H4 (cell line): ENCODE measurements at places on chromosomes 12 and 14. TPM values are rescaled to one million over a fixed set of nuclear protein-coding genes. Genes with fewer than 3 reads are reported as not detected.

- no peak for DNase-seq
Measured at GRCh38 chr12:55063291-55063690, 43.5 kb downstream of the NEUROD4 start.

- DNase-seq = no peak
Measured at GRCh38 chr12:105773471-105773870, 365.3 kb downstream of the NUAK1 start.

DNA sequence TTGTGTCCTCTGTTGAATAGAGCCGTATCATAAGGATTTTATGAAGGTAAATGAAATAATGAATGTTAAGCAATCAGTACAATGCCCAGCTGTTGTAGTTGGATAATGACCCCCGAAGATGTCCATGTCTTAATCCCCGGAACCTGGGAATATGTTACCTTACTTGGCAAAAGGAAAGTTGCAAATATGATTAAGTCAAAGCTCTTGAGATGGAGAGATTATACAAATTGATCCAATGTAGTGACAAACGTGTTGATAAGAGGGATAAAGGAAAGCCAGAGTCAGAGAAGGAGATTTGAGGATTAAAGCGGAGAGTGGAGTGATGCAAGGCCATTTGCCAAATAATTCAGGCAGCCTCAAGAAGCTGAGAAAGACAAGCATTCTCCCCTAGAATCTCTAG is 19.2 kb upstream of the MGAT4C start:
- DNase-seq = no peak

GRCh38 chr12:21795648-21796328 is 21.3 kb upstream of the KCNJ8 start:
- DNase-seq = no peak

DNA sequence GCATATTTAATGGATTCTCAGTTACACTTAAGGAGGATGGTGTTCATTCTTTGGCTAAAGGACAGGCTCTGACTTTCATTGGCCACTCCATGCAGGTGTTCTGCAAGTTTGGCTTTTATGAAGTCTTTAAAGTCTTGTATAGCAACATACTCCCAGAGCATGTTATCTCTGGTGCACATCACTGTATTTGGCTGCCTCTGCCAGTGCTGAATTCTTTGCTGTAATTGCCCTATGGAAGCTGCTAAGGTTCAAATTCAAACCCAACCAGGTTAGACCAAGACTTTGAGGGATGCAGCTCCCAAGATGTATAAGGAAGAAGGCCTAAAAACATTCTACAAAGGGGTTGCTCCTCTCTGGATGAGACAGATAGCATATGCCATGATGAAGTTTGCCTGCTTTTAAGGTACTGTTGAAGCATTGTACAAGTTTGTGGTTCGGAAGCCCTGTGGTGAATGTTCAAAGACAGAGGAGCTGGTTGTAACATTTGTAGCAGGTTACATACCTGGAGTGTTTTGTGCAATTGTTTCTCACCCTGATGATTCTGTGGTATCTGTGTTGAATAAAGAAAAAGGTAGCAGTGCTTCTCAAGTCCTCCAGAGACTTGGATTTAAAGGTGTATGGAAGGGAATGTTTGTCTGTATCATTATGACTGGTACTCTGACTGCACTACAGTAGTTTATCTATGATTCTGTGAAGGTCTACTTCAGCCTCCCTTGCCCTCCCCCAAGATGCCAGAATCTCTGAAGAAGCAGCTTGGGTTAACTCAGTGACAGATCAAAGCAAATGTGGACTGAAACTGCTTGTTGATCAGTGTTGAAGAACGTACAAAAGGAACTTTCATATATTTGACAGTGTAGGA is 19.4 kb downstream of the TMEM116 start:
- no peak for DNase-seq

DNA sequence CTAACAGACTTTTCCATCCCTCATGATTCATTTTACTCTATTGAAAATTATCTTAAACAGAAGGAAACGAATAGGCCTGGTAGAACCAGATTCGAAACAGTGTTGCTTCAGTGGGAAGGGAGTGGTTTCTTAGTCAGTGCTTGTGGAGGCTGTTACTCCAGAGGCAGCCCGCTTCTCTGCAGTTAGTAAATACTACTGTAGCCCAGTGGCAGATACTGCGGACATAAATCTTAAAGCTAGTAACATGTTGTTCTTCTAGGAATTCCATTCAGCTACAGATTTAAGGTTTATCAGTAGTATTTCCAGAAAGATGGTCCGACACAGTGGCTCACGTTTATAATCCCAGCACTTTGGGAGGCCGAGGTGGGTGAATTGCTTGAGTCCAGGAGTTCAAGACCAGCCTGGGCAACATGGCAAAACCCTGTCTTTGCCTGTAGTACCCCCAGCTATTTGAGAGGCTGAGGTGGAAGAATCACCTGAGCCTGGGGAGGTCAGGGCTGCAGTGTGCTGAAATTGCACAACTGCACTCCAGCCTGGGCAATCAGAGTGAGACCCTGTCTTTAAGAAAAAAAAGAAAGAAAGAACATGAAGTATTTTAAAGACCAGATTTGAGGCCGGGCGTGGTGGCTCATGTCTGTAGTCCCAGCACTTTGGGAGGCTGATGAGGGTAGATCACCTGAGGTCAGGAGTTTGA is 45.9 kb downstream of the DIP2B start:
- DNase-seq = no peak

GRCh38 chr12:27048822-27049752 is 26.7 kb downstream of the MED21 start:
- peak; percentile 58 for DNase-seq

DNA sequence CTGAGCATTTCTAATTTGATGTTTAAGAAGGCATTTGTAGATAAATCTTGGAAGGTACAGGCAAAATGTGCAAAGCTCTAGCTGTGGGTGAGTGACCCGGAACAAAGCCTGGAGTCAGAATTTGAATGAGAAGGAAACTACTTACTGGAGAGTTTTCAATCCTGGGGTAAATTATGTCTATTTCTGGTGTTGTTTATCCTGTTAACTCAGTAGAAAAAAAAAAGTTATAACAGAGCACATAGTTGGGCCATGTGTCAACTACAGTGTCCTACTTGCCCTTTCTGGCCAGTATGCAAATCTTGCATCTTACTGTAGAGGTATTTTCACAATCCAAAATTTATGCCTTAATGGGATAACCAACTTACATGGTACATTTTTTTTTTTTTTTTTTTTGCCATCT is 182.3 kb downstream of the SYNE2 start:
- no peak for DNase-seq

DNA sequence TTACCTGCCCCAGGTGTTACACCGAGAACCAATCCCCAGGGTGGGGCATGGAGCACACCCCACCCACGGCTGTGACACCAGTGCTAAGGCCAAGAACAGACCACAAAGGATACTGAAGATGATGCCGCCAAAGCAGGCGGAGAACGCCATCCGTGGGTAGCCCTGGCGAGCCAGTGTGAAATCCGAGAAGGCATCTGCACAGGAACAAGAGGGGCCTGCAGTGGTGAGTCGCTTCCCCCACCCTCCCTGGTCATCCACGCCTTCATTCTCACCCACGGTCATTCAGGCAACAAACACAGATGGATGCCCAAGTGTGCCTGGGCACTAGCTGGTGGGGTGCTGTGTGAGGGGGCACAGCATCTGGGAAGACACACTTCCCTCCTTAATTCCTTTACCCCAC is 28.5 kb downstream of the SLC8B1 start:
- no peak for DNase-seq

GRCh38 chr12:168763-169525 is 45.0 kb downstream of the SLC6A12 start:
- peak; percentile 38 for DNase-seq

DNA sequence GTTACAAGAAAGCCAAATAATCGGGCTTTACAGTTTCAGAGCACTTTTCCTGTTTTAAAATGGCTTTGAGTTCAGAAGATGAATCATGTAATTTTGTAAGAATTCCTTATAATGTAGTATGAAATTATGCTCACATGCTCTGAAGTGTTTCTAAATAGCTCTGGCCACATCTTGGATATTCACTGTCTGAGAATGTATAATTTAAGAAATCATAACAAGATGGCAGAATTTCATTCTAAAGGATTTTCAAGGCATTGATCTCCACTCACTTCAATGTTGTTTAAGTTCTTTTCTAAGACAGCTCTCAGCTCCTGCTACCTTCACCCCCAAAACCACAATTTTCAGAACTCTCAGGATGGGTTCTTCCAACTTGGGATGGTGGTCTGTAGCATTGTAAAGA is 180.1 kb downstream of the DACT1 start:
- DNase-seq = no peak

DNA sequence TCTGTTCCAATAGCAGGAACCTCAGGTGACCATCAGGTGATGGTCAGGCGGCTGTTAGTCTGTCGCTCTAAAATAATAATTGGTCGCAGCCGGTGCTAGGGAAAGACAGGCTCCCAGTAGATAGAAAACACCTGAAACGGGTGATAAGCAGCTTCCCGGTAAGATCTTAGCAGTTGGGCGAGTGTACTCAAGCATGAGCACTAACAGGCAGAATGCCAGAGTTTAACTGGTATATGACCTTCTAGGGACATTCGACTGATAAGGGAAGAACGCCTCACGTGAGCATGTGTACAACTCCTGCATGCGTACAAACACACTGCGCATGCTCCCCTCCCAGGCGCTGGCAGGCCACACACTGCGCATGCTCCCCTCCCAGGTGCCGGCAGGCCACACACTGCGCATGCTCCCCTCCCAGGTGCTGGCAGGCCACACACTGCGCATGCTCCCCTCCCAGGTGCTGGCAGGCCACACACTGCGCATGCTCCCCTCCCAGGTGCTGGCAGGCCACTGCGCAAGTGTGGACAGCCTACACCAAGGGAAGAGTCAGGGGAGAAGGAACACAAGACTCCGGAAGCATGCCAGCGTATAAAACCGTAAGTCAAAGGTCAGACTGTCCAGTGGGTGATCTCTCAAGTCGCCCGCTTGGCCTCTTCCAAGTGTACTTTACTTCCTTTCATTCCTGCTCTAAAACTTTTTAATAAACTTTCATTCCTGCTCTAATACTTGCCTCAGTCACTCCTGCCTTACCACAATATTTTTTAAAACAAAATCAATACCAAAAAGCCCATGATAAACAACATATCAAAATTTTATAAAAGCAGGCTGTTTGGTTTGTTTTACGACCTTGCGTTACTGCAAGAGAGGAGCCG is 24.5 kb downstream of the GPRC5D start:
- DNase-seq = no peak

The LBHD2 gene
- not detected in 2 replicates for total RNA-seq

The CCDC197 gene
- total RNA-seq = not detected in 2 replicates

The PPP1R1A gene
- 0.21 TPM in 1 of 2 replicates, not detected in the other for total RNA-seq

The CACNA2D4 gene
- not detected in 2 replicates for total RNA-seq

The ADAM21 gene
- total RNA-seq = 0.64 and 0.88 TPM in 2 replicates

The CEP128 gene
- 5.7 TPM in 2 replicates for total RNA-seq

The TESPA1 gene
- 1.8 and 11.7 TPM in 2 replicates for total RNA-seq

The RGS6 gene
- total RNA-seq = 0.14 TPM in 1 of 2 replicates, not detected in the other

The RNF212B gene
- not detected in 2 replicates for total RNA-seq

The ACSS3 gene
- total RNA-seq = 9.4 and 12.4 TPM in 2 replicates

The EIF2S3B gene
- total RNA-seq = 0.66 and 0.83 TPM in 2 replicates

The OTX2 gene
- not detected in 2 replicates for total RNA-seq

The OR4N5 gene
- not detected in 2 replicates for total RNA-seq
